Transverse colon (tissue), 4 donors: ENCODE measurements at places on chromosomes 2 and 18.

DNA sequence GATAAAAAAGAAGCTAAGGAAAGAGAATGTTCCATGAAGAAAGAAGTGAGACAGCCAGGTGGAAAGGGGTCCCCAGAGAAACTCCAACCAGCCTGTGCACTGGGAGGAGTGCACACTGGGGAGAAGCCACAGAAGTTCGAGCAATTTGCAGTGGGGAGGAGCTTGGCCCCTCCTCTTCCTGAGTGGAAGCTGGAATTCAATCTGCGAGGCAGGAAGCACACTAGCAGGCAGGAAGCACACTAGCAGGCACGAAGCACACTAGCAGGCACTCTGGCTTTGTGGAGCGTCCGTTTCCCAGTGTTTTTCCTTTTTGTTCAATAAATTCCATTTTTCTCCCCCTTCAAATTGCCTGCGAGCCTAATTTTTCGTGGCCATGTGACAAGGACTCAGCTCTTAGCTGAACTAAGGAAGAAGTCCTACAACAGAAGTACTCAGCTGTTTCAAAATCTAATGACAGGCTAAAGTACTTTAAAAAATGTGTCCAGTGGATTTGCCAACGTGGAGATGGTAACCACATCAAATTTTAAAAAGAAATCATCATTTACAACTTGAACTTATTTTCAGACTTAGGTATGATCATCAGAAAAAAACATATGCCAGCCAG, 21.4 kb upstream of the SPIRE1 start:
- H3K27me3 ChIP-seq = no peaks in the 10 kb centered on the region
- peak; percentile 22 for DNase-seq
- no peak overlapping the region for H3K4me3 ChIP-seq
- peak overlapping the region; percentile 72 for H3K27ac ChIP-seq
- no peaks in the 10 kb centered on the region for H3K36me3 ChIP-seq

DNA sequence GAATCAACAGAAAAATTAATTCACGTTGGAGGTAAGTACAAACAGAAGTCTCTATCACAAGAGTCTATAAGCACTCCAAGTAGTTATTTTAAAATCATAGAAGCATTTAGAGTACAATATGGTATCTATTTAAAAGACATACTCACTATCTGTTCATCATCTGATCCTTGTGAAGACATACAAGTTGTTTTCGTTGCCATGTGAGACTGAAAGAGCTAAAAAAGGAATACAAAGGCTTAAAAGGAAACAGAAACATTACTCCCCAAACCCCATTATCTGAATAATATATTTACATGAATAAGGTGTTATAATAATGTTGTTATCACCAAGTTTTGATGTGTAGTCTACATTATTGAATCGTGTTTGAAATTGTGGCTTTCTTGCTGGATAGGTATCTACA, 20.9 kb downstream of the SEPTIN10 start:
- DNase-seq = no peak
- H3K36me3 ChIP-seq = no peaks in the 10 kb centered on the region
- H3K4me3 ChIP-seq = no peak overlapping the region
- no peaks in the 10 kb centered on the region for H3K27me3 ChIP-seq

- H3K4me3 ChIP-seq = no peak overlapping the region
- H3K4me1 ChIP-seq = peaks cover 23% of the 10 kb centered on the region
- no peaks in the 10 kb centered on the region for H3K27me3 ChIP-seq
- no peaks in the 10 kb centered on the region for H3K36me3 ChIP-seq
- H3K27ac ChIP-seq = peak overlapping the region; percentile 0
Observed at GRCh38 chr2:190656301-190656700, 7.4 kb downstream of the NAB1 start.

DNA sequence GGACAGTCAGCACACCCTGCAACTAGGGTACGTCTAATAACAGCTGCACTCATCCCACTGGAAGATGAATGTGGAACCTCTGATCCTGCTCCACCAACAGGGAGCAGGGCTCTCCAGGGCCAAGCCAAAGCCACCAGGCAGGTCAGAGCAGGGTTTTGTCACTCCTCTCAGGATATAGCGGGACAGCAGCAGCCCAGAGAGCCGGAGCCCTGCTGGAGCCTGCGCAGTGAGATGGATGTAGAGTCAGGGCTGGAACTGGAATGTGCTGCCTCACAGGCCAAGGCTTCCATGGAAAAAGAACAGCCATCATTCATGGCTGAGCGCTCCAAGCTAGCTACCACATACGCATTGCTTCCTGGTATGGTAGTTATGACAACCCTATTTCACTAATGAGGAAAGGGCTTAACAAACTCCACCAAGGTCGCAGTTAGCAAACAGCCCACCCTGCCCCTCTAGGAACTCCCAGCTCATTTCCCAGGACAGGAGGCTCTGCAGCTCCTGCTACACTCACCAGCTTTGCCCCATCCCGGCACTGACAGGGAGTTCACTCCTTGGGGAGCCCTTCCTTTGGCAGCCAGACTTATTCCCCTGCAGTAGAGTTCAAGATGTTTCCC, 85.2 kb downstream of the HS1BP3 start:
- no peak for DNase-seq
- H3K4me3 ChIP-seq = no peak overlapping the region
- no peaks in the 10 kb centered on the region for H3K4me1 ChIP-seq
- no peak overlapping the region for H3K27ac ChIP-seq
- no peaks in the 10 kb centered on the region for H3K27me3 ChIP-seq
- H3K36me3 ChIP-seq = no peaks in the 10 kb centered on the region

- no peaks in the 10 kb centered on the region for H3K36me3 ChIP-seq
- no peak for DNase-seq
- H3K27ac ChIP-seq = no peak overlapping the region
- no peaks in the 10 kb centered on the region for H3K4me1 ChIP-seq
- H3K27me3 ChIP-seq = no peaks in the 10 kb centered on the region
- no peak overlapping the region for H3K4me3 ChIP-seq
Observed at GRCh38 chr2:144146876-144147275, 373.0 kb downstream of the ZEB2 start.

- no peak overlapping the region for H3K27ac ChIP-seq
- H3K4me3 ChIP-seq = no peak overlapping the region
- H3K36me3 ChIP-seq = no peaks in the 10 kb centered on the region
- no peaks in the 10 kb centered on the region for H3K4me1 ChIP-seq
- no peak for DNase-seq
Observed at GRCh38 chr2:181420259-181421130, 36.7 kb upstream of the ITGA4 start.
